ENCODE measurements at places on chromosomes 3 and 15. TPM values are rescaled to one million over a fixed set of nuclear protein-coding genes. Genes with fewer than 3 reads are reported as not detected.

The TM4SF1 gene
- 1,500 TPM for total RNA-seq

The CD86 gene
- total RNA-seq = not detected

The STRC gene
- 0.05 TPM for total RNA-seq

The IL20RB gene
- total RNA-seq = 1.5 TPM

The CAMP gene
- total RNA-seq = not detected

The CIB2 gene
- 23.1 TPM for total RNA-seq

The TF gene
- total RNA-seq = 3.9 TPM

The SLC41A3 gene
- total RNA-seq = 25.4 TPM

The ATOSA gene
- total RNA-seq = 11.1 TPM

Data from A549 treated with GW870086 at 1 μM for 4 hours (cell line).